Gastroesophageal sphincter (tissue), 4 donors: ENCODE measurements at places on chromosomes 16 and 17. TPM values are rescaled to one million over a fixed set of nuclear protein-coding genes. Genes with fewer than 3 reads are reported as not detected.

Gene NOG
- total RNA-seq: 8.4 TPM

Gene DYNLL2
- total RNA-seq: 34.2 TPM

Gene TMEM208
- total RNA-seq: 34.1 TPM

Gene KRT33A
- not detected for total RNA-seq

Gene INCA1
- total RNA-seq: 3.8 TPM

Gene MYH11
- total RNA-seq: 7,231 TPM

Gene TMEM132E
- not detected for total RNA-seq

Gene SLC5A2
- total RNA-seq: not detected
